Body of pancreas (tissue), 4 donors: ENCODE measurements at places on chromosomes 7 and 10. TPM values are rescaled to one million over a fixed set of nuclear protein-coding genes. Genes with fewer than 3 reads are reported as not detected.

- DNase-seq = no peak
- no peak overlapping the region for H3K27ac ChIP-seq
- H3K4me1 ChIP-seq = no peaks in the 10 kb centered on the region
- H3K27me3 ChIP-seq = no peaks in the 10 kb centered on the region
- H3K36me3 ChIP-seq = no peaks in the 10 kb centered on the region
Measured at GRCh38 chr7:115533785-115534184, 496.8 kb downstream of the TFEC start.

Gene POLR2J2
- 12.5 TPM for total RNA-seq

DNA sequence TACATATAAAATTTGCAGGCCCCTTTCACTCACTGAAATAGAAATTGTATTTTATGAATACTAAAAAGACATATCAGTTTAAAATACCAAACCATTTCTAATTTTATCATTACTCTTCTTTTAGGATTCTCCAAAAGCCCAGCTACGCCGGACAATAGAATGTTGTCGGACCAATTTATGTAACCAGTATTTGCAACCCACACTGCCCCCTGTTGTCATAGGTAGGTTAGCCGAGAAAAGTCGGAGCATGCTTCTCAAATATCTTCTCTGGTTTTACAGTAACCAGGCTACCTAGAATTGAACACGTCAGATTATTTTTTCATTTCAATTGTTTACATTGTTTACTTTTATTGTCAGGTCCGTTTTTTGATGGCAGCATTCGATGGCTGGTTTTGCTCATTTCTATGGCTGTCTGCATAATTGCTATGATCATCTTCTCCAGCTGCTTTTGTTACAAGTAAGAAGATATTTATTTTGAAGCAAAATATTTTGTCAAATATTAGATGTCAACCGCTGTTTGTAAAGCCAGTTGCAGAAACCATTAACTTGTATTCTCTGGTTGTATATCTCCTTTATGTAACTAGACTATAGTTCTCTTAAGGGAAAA, 57.6 kb downstream of the MMRN2 start:
- H3K27me3 ChIP-seq = no peaks in the 10 kb centered on the region
- peaks cover 11% of the 10 kb centered on the region for H3K4me1 ChIP-seq
- H3K36me3 ChIP-seq = no peaks in the 10 kb centered on the region
- DNase-seq = peak; percentile 80

Gene ASB10
- not detected for total RNA-seq

GRCh38 chr10:8338177-8338766, 283.8 kb downstream of the GATA3 start:
- H3K36me3 ChIP-seq = no peaks in the 10 kb centered on the region
- H3K4me1 ChIP-seq = no peaks in the 10 kb centered on the region
- no peak overlapping the region for H3K4me3 ChIP-seq
- no peak overlapping the region for H3K27ac ChIP-seq

GRCh38 chr7:126401918-126402317, 850.8 kb downstream of the GRM8 start:
- no peak overlapping the region for H3K4me3 ChIP-seq
- no peaks in the 10 kb centered on the region for H3K36me3 ChIP-seq
- H3K27ac ChIP-seq = no peak overlapping the region
- H3K27me3 ChIP-seq = no peaks in the 10 kb centered on the region

DNA sequence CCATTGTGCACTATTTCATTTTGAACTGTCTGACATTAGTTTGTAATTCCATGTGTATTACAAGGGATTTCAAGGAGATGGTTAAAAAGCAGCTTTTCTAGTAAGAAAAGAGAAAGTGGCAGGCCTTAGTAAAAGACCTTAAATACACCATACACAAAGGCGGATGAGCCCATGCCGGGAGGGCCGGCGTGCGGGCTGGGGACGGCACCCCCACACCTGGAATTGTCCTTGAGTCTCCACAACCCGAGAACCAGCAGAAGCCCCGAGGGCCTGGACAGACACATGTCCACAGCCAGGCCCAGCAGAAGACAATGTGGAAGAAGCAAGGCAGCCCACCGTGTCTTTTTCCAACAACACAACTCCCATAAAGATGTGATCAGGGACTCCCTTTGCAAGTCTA, 123.7 kb upstream of the TCERG1L start:
- DNase-seq = no peak
- no peak overlapping the region for H3K4me3 ChIP-seq
- H3K4me1 ChIP-seq = peaks cover 8% of the 10 kb centered on the region
- no peak overlapping the region for H3K27ac ChIP-seq
- no peaks in the 10 kb centered on the region for H3K36me3 ChIP-seq
- H3K27me3 ChIP-seq = peaks cover 8% of the 10 kb centered on the region

Gene RUFY2
- total RNA-seq = 17.8 TPM

DNA sequence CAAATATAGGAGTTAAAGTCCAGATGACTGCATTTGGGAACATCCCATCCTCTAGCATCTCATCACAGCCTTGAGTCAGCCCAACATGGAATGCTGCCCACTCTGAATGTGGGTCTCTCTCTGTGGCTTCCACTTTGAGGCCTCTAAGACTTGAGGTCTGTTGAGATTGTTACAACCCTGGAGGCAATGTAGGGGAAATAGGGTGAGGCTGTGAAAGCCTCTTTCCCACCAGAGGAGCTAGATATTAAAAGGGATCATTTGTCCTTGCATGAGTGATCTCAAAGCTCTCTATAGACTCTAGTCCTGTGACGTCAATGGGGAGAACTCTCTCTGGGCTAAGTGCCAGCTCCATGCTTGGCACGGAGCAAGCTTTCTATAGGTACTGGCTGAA, 6.4 kb upstream of the GOLGA7B start:
- DNase-seq = no peak
- H3K27me3 ChIP-seq = no peaks in the 10 kb centered on the region
- peaks cover 12% of the 10 kb centered on the region for H3K4me1 ChIP-seq
- no peak overlapping the region for H3K27ac ChIP-seq
- no peak overlapping the region for H3K4me3 ChIP-seq

DNA sequence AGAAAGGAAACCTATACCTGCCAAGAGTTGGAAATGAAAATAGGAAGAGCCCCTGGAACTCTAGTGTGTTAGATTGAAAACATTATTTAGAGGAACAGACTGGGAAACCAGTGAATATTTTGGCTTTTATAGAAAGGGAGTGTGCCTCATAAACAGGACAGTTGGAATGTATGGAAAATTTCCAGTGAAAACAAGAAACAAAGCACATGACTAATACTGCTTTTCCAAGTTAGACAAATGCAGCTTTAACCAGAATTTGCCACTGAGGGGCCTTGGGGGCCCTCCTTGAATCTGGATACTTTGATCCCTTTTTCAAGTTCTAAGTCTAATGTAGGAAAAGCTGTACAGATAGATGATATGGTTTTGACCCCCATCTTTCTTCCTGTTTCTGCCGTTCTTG, 21.2 kb downstream of the ITGB8 start:
- no peak for DNase-seq
- no peaks in the 10 kb centered on the region for H3K36me3 ChIP-seq
- H3K27me3 ChIP-seq = no peaks in the 10 kb centered on the region
- H3K4me3 ChIP-seq = no peak overlapping the region

DNA sequence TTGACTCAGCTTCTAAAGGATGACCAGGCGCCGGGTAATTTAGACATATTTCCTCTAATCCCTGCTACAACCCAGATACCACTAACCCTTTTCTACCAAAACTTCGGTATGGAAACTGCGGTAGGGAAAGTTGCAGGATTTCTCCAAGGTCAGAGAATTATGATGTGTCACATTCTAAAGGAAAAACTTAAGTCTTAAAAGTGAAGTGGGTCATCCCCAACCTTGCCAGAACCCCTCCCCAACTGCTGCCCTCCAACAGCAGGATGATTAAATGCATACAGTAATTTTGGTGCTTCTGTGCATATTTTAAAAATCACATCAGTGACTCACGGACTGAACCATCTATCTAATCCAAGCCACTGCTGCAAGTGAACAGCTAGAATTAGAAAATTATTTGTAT, 52.7 kb downstream of the GRB10 start:
- no peak overlapping the region for H3K4me3 ChIP-seq
- no peak overlapping the region for H3K27ac ChIP-seq
- DNase-seq = no peak
- no peaks in the 10 kb centered on the region for H3K27me3 ChIP-seq
- peaks cover 94% of the 10 kb centered on the region for H3K4me1 ChIP-seq
- no peaks in the 10 kb centered on the region for H3K36me3 ChIP-seq

- DNase-seq = no peak
- H3K27me3 ChIP-seq = no peaks in the 10 kb centered on the region
- no peaks in the 10 kb centered on the region for H3K4me1 ChIP-seq
- no peaks in the 10 kb centered on the region for H3K36me3 ChIP-seq
Measured at GRCh38 chr10:89889606-89890005, 188.2 kb downstream of the KIF20B start.

- H3K27ac ChIP-seq = no peak overlapping the region
- no peaks in the 10 kb centered on the region for H3K27me3 ChIP-seq
- DNase-seq = peak; percentile 10
- H3K36me3 ChIP-seq = no peaks in the 10 kb centered on the region
Measured at GRCh38 chr10:132522521-132523411, 14.8 kb upstream of the INPP5A start.

Gene FAS
- 13.7 TPM for total RNA-seq

- DNase-seq = no peak
- no peaks in the 10 kb centered on the region for H3K36me3 ChIP-seq
- H3K4me1 ChIP-seq = no peaks in the 10 kb centered on the region
- H3K27ac ChIP-seq = no peak overlapping the region
Measured at GRCh38 chr10:19891429-19891828, 75.2 kb downstream of the PLXDC2 start.

- no peaks in the 10 kb centered on the region for H3K36me3 ChIP-seq
- H3K27me3 ChIP-seq = no peaks in the 10 kb centered on the region
- DNase-seq = no peak
- peaks cover 61% of the 10 kb centered on the region for H3K4me1 ChIP-seq
- H3K27ac ChIP-seq = peak overlapping the region; percentile 73
Measured at GRCh38 chr10:80491251-80492102, 37.4 kb downstream of the TSPAN14 start.

Gene FZD1
- total RNA-seq = 10.1 TPM

- no peak overlapping the region for H3K4me3 ChIP-seq
- H3K36me3 ChIP-seq = no peaks in the 10 kb centered on the region
- H3K4me1 ChIP-seq = peaks cover 14% of the 10 kb centered on the region
- H3K27me3 ChIP-seq = no peaks in the 10 kb centered on the region
Measured at GRCh38 chr10:97915346-97916131, 65.9 kb downstream of the GOLGA7B start.

- no peaks in the 10 kb centered on the region for H3K27me3 ChIP-seq
- no peak for DNase-seq
- H3K27ac ChIP-seq = no peak overlapping the region
- H3K4me1 ChIP-seq = no peaks in the 10 kb centered on the region
Measured at GRCh38 chr7:22635349-22635748, 91.7 kb upstream of the IL6 start.

- no peak for DNase-seq
- H3K36me3 ChIP-seq = no peaks in the 10 kb centered on the region
- peaks cover 13% of the 10 kb centered on the region for H3K4me1 ChIP-seq
- H3K27ac ChIP-seq = no peak overlapping the region
- no peaks in the 10 kb centered on the region for H3K27me3 ChIP-seq
- no peak overlapping the region for H3K4me3 ChIP-seq
Measured at GRCh38 chr7:134856091-134856490, 76.7 kb downstream of the CALD1 start.

Gene C7orf57
- 0.26 TPM for total RNA-seq

DNA sequence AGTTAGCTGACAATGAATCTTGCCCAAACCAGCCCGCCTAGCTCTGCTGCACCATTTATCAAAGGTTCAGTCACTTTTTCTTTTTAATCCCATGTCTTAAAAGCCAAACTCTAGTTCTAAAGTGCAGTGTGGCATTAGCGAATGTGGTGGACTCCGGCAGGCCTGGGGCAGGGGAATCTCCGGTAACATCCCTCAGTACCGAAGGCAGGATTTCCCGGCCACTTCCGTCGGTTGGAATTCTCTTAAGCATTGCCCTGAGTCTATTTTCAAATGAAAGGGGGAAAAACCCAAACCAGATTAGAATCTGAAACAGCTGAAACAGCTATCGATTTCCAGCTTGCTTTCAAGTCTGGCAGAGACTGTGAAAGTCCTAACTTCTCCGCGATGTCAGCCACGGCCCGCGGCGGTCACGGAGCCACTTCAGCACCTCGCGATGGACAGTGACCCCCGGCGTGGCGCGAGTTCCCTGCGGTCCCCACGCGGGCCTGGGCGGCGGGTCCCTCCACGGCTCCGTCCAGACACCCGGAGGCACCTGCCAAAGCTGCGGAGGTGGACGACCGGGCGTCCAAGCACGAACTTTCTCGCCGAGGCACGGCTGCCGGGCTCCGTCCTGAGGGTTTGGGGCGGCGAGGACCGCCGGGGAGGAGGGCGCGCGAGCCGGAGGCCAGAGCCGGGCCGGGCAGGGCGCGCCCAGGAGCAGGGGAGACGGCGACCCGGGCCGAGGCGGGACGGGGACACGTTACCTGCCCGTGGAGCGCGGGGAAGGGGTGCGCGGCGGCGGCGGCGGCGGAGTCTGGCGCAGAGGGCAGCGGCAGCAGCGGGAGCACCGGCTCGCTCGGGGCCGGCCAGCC, 745 bp downstream of the TCERG1L start:
- H3K4me3 ChIP-seq = no peak overlapping the region
- DNase-seq = no peak
- no peak overlapping the region for H3K27ac ChIP-seq
- peaks cover 18% of the 10 kb centered on the region for H3K4me1 ChIP-seq
- no peaks in the 10 kb centered on the region for H3K27me3 ChIP-seq

GRCh38 chr7:116493449-116493848, 6.1 kb upstream of the CAV2 start:
- H3K27me3 ChIP-seq = no peaks in the 10 kb centered on the region
- no peaks in the 10 kb centered on the region for H3K36me3 ChIP-seq
- peaks cover 4% of the 10 kb centered on the region for H3K4me1 ChIP-seq
- H3K4me3 ChIP-seq = no peak overlapping the region

DNA sequence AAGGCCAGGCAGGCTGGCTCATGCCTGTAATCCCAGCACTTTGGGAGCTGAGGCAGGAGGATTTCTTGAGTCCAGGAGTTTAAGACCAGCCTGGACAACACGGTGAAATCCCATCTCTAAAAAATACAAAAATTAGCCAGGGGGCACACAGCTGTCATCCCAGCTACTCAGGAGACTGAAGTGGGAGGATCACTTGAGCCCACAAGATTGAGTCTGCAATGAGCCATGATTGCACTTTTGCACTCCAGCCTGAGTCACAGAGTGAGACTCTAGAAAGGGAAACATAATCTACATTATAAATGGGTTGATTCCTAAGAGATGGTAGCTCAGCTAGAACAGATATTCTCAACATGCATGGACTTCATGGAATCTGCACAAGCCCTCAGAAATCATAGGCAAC, 6.3 kb upstream of the LIPF start:
- no peaks in the 10 kb centered on the region for H3K4me1 ChIP-seq
- H3K36me3 ChIP-seq = no peaks in the 10 kb centered on the region
- no peak overlapping the region for H3K4me3 ChIP-seq
- DNase-seq = no peak
- H3K27me3 ChIP-seq = no peaks in the 10 kb centered on the region

DNA sequence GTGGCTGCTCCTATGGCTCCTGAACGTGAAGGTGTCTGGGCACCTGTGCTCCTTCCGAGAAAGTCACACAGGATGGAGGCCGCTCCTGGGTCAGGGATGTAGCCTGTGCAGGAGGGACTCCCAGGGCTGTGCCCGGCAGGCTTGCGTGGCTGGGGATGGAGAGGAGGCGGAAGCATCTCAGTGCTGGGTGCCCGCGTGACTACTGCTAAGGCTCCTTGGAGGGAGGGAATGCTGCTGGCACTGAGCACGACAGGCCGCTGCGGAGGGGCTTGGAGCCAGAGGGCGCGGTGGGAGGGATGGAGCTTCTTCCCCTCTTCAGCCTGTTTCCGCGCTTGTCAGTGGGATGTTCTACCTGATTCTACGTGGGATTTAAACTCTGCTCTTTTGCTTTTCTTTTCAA, 35.0 kb downstream of the ADCY1 start:
- H3K4me1 ChIP-seq = no peaks in the 10 kb centered on the region
- H3K4me3 ChIP-seq = no peak overlapping the region
- H3K36me3 ChIP-seq = no peaks in the 10 kb centered on the region
- no peak for DNase-seq

Gene SMO
- 6.5 TPM for total RNA-seq
